ENCODE measurements at places on chromosomes 12 and 14.

DNA sequence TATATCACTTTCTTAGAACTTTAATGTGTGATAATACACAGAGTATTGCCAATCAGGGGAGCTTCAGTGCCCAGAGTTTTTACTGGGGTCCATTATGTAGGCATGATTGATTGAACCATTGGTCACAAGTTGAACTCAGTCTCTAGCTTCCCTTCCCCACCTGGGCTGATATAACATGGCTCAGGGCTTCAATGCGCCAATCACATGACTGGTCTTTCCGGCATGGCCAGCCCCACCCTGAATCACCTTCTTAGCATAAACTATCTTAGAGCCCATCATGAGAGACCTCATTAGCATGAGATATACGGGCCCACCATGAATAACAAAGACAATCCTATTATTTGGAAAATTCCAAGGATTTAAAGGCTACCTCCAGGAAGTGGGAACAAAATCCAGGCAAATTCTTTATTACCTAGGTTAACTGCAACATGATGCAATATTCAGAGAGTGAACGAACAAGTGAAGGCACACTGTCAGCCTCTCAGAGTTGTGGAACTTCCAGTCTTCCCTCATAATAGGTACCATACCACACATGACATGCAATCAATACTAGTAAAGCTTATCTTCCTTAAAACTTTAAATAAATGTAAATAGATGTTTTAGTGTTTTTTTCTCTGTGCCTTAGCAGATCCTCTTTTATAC, 3.2 kb upstream of the CLEC4A start:
- DNase-seq = no peak

DNA sequence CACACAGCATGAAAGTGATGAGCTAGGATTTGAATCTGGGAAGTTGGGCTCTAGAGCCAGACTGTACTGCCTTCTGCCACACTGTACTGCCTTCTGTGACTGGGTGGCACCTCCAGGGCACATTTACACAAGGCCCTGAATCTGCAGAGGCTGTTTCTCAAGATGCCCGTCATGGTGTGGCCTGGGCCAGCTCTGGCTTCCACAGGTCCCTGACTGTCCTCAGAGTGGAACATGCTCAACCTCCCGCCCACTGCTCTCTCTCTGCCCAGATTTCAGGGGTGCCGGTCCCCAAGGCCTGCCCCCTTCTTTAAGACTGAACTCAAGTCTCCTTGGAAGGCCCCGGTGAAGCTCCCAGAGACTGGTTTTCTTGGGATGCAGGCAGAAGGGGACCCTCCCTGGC, 50.2 kb downstream of the C14orf132 start:
- DNase-seq = no peak

- no peak for DNase-seq
These were observed 183.3 kb upstream of the KRR1 start for GRCh38 chr12:75694534-75695268.

DNA sequence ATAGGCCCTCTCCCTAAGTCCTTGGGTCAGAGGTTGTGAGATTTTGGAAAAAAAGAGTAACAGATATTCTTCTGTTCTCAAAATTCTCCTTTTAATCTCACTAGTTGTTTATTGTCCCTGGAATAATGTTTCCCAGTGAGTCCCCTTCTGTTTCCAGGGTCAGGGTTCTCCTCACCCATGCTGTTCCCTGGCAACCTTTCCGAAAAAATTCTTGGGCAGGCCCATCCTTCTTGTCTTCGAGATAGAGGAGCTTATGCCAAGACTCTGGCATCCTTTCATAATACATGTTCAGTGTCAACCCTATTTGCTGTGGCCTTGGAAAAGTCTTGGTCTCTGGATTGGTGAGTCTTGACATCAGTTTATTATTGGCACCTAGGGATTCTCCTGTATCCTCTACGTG, 212.4 kb upstream of the FAR2 start:
- no peak for DNase-seq

DNA sequence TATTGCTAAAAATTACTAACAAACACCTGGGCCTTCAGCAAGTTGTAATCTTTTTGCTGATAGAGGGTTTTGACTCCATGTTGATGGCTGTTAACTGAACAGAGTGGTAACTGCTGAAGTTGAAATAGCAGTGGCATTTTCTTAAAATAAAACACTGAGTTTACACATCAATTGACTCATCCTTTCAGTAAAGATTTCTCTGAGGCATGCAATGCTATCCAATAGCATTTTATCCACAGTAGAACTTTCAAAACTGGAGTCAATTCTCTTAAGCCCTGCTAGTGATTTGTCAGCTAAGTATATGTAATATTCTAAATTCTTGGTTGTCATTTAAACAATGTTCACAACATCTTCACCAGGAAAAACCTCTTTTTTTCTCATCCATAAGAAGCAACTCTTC, 59.5 kb downstream of the CMAS start:
- DNase-seq = no peak

GRCh38 chr14:69363055-69363454, 35.0 kb downstream of the ERH start:
- no peak for DNase-seq

DNA sequence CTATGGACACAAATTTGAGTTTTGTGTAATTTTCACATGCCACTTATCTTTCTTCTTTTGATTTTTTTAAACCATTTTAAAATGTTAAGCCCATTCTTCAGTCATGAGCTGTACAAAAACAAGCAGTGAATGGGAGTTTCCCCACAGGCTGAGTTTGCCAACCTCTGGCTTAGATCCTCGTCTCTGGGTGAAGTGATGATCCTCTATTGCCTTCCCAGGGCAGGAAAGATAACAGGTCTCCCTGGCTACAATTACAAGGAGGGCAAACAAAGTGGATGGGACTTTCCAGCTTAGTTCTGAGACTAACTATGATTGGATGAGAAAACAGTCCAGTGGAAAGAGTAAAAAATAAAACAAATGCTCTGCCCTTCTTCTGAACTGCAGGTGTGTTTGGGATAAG, 203.7 kb downstream of the SPTSSA start:
- DNase-seq = no peak

DNA sequence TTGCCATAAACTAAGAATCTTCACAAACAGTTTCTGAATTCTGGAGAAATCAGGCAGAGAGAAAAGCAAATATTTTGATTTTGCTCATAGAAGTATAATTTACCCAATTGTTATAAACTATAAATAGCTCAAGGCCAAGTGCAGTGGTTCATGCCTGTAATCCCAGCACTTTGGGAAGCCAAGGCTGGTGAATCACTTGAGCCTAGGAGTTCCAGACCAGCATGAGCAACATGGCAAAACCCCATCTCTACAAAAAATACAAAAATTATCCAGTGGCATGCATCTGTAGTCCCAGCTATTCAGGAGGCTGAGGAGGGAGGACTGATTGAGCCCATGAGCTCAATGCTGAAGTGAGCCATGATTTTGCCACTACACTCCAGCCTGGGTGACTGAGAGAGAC, 19.6 kb upstream of the MMP19 start:
- no peak for DNase-seq

- DNase-seq = no peak
These were observed 43.4 kb downstream of the CRADD start for GRCh38 chr12:93720559-93720958.

GRCh38 chr12:12228402-12228801, 38.4 kb downstream of the LRP6 start:
- DNase-seq = no peak

Data from AML-193 (cell line).